ENCODE measurements at places on chromosomes 11 and 22. TPM values are rescaled to one million over a fixed set of nuclear protein-coding genes. Genes with fewer than 3 reads are reported as not detected.

DNA sequence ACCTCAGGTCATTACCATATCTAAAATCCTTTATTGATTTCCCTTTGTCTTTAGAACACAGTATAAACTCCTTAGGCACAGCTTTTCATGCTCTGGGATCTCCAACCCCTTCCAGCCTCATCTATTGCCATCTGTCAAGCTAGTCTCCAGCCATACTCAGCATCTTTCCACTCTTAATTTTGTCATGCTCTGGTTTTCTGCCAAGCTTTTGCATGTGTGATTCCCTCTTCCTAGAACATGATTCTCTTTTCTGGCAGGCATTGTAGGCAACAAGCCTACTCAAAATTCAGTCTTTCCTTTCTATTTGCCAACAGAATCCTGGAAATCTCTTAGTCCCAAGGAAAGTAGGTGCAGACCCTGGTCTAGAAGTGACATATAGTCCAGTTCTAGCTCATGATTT is 35.5 kb upstream of the SLC6A5 start:
- H3K27me3 ChIP-seq = no peaks in the 10 kb centered on the region
- no peak overlapping the region for H3K27ac ChIP-seq
- DNase-seq = no peak
- H3K4me3 ChIP-seq = no peak overlapping the region
- no peaks in the 10 kb centered on the region for H3K4me1 ChIP-seq

DNA sequence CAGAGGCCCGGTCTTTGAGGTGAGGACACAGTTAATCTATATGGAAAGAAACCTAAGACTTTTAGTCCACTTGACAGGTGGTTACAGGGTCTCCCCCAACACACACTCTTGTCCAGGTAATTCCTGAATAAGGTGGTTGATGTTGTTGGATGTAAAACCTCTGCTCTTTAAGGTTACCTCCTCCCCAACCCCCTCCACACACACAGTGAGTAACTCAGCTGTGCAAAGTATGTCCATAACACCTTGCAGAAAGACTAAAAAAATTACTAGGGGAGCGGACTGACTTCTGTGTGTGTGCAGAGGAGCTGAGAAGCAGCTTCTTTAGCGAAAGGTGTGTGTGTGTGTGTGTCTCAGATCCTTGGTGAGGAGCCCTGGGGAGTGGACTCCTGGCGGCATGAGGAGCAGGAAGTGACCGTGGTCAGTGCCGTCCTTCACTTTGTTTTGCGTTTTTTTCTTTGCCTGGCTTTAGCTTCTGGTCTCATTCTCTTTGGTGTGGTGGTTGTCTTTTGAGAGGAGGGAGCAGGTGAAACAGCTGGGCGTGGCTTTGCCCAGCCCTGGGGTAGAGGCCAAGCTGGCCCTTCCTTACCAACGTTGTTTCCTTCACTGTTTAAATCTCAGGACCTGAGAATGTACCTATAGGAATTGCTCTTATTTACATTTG is 1.7 kb downstream of the ZBED4 start:
- no peak overlapping the region for H3K4me3 ChIP-seq
- no peak overlapping the region for H3K27ac ChIP-seq
- peaks cover 6% of the 10 kb centered on the region for H3K27me3 ChIP-seq
- DNase-seq = no peak
- H3K4me1 ChIP-seq = peaks cover 10% of the 10 kb centered on the region

DNA sequence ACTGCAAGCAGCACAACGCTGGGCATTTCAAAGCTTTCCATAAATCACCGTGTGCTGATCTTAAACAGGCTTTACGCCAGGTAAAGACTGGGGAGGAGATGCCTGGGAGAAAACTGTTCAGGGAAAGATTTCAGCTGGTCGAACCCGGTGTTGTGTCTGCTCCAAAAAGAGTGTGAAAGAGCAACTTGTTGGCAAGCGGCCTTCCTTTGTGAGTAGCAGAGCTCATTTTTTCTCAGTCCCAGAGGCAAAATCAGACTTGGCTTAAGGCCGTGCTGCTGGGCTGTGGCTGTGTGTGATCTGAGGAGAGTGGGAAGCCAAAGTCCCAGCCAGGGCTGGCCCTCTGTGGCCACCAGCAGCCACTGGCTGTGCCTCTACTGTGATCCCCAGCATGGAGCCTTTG is 75.7 kb upstream of the E2F8 start:
- H3K27ac ChIP-seq = no peak overlapping the region
- no peaks in the 10 kb centered on the region for H3K27me3 ChIP-seq
- H3K4me1 ChIP-seq = no peaks in the 10 kb centered on the region
- DNase-seq = no peak
- no peak overlapping the region for H3K4me3 ChIP-seq

- H3K27me3 ChIP-seq = no peaks in the 10 kb centered on the region
- no peaks in the 10 kb centered on the region for H3K4me1 ChIP-seq
- H3K36me3 ChIP-seq = peaks cover 49% of the 10 kb centered on the region
Observed at GRCh38 chr22:20869234-20869633, 10.4 kb downstream of the SNAP29 start.

DNA sequence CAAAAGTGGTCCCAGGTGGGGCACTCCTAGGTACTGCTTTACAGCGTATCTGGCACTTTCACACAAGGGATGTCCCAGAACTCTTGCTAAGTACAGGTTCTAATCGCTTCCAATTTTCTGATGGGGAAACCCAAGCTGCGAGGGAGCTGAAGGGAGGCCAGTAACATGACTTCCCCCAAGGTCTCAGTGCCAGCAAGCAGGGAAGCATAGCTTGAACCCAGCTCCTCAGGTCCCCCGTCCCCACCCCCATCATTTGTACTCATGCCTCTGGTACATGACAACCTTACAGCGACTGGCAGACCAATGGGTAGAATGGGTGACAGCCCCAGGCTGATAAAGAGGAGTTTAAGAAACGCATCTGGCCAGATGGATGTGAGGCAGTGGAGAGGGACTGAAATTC is 716 bp upstream of the ABCC8 start:
- no peaks in the 10 kb centered on the region for H3K4me1 ChIP-seq
- DNase-seq = no peak
- no peak overlapping the region for H3K27ac ChIP-seq
- H3K27me3 ChIP-seq = peaks cover 43% of the 10 kb centered on the region

Gene NCF4
- total RNA-seq = not detected

Gene MMP13
- not detected for total RNA-seq

Gene IGF2
- total RNA-seq = 31.5 TPM

Data from SJSA1 (cell line).